Stimulated activated CD4-positive, alpha-beta T cell treated with anti-CD3 and anti-CD28 coated beads, TNF-alpha, amount 100 ng/mL, for 48 hours (primary cell): ENCODE measurements at places on chromosomes 5 and 9.

DNA sequence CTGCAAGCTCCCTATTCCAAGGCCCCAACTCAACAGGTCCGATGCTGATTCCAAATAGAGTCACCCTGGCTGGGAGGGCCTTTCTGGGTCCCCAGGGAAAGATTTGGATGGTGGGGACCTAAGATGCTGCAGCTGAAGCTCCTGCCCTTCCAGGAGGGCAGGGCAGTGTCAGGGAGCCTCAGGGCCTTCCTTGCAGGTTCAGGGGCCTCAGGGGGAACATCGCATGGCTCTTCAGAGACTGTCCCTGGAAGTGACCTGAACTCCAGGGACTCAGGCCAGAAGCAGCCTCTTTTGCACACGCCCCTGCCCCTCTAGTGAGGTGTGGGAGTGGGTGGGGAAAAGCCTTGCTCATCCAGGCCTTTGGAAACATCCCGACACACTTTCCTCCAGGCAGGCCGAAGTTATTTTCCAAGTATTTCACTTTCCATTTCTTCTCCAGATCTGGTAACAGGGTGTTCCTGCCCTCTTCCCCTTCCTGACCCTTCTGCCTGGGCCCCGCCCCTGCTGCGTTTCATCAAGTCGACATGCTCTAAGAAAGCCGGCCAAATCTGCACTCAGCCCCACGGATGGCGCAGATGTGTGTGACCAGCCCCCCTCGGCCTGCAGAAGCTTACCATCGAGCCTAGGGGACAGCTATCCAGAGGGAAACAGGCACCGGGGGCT lies 159.5 kb downstream of the FGF18 start:
- no peak for DNase-seq

DNA sequence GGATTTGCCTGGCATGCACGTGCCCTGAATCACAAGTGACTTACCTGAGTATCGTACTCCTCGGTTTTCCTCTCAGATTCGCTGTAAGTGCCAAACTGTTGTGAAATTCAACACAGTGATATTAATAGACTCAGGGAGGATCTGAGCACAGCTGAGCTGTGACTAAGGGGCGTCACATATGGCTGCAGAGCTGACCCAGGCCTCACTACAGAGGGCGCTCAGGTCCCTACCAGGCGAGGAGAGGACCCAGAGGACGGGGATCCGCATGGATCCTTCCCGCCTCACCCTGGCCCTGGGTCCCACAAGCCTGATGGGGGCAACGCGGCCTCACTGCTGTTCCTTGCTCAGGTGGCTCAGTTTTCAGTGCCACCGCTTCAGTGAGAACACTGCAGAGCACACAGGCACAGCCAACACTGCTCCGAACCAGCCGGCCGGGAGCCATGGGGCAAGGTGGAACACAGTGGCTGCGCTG lies 20.1 kb downstream of the CLPTM1L start:
- no peak for DNase-seq

DNA sequence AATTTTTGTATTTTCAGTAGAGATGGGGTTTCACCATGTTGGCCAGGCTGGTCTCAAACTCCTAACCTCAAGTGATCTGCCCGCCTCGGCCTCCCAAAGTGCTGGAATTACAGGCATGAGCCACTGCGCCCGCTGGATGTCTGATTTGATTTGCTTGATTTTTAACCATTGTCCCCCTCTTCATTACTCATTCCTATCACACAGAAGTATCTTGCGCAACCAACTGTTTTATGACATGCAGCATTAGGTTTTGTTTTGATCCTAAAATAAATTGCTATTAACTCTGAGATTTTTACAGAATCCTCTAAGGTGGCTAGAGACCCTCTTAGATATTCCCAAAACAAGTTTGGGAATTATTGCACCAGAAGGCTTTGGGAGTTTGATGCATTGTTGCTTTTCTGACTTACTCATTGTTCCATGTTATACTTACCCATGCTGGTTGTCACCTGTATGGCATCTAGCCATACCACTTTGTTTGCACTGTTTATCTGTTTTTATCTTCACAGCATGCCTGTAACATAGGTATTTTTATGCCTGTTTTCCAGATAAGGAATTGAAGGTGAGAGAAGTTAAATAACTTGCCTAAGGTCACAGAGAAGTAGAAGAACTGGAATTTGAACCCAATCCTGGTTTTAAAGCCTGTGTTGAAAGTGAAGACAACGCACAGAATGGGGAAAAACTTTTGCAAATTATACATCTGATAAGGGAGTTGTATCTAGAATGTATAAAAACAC lies 35.9 kb upstream of the PWWP2A start:
- no peak for DNase-seq

GRCh38 chr5:144040615-144041305 lies 129.7 kb downstream of the YIPF5 start:
- DNase-seq: no peak

- no peak for DNase-seq
Observed at GRCh38 chr9:77999231-77999631, 32.4 kb downstream of the GNAQ start.

- DNase-seq: no peak
Observed at GRCh38 chr9:116059466-116059865, 94.1 kb upstream of the PAPPA start.

DNA sequence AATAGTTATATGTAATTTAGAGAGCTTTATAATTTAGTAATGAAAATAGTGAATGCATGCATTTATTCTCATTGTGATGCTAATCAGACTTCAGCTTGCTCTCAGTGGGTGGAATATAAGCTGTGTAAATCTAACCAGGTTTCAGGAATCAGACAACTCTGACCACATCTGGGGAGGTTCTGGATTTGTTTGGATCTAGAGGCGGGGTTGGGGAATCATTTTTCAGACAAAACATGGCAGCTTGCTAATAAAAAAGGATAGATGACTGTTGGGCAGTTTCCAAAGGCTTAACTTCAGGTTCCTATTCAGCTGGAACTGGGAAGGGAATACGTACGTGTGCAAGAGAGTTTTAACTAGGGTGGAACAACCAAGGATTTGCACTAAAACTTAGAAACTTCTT lies 43.2 kb upstream of the MAMDC2 start:
- DNase-seq: no peak

GRCh38 chr9:136044207-136044970 lies 50.7 kb downstream of the NACC2 start:
- DNase-seq: no peak

DNA sequence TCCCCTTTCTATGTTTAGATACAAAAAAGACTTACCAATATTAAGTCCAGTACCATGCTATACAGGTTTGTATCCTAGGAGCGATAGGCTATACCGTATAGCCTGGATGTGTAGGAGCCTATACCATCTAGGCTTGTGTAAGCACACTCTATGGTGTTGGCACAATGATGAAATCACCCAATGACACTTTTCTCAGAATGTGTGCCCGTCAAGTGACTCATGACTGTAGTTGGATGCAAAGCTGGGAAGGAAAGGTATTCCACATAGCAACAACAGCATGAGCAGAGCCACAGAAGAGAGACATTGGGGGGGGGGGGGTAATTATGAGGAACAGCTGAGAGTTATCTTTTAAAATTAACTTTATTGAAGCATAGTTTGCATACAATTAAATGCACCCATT lies 63.2 kb downstream of the TTLL11 start:
- no peak for DNase-seq

GRCh38 chr5:127186657-127187056 lies 103.9 kb upstream of the MEGF10 start:
- DNase-seq: no peak

DNA sequence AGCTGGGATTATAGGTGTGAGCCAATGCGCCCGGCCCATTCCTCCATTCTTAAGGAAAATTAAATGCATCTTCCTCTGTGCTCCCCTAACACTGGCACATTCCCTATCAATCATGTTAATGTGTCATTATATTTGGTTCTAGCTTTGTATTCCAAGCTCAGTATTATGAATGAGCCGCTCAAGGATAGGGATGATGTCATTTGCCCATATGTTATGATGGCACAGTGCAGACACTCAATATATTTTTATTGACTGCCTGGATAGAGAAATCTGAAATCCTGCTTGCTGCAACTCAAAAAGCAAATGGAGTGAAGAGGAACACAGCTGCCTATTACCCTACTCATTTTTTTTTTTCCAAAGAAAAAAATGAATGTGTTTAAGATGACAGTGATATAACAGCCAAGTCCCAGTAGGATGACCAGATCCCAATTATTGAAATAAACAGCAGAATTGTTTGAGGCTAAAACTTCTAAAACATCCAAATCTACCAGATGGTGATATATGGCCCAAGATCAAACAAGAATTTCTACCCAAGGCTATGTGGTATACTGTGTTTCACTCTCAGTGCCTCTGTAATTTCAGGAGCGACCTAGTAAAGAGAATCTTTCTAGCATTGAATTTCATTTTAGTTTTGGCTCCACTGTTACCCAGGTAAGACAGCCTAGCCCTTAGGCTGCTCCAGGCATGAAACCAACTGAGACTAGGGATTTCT lies 16.3 kb downstream of the SUSD1 start:
- no peak for DNase-seq

- no peak for DNase-seq
Observed at GRCh38 chr5:56861893-56862485, 46.6 kb downstream of the MAP3K1 start.

DNA sequence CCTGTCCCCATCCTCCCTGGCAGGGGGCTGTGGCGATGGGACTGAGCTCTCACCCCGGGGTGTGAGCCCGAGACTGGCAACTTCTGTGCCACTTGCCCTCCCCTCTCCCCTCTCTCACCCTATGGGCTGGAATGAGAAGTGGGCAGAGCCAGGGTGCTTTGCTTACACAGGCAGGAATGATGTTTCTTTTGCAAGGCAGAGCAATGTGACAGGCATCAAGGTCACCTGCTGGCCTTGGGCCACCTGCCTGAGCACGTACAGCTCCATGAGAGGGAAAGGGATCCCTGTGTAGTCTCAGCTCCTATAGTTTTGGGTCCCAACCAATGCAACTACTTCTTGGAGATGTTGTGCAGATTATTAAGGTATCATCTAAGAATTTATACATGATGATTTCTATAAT lies 252.8 kb upstream of the DAP start:
- no peak for DNase-seq

GRCh38 chr5:35182910-35183535 lies 47.3 kb downstream of the PRLR start:
- peak; percentile 4 for DNase-seq

DNA sequence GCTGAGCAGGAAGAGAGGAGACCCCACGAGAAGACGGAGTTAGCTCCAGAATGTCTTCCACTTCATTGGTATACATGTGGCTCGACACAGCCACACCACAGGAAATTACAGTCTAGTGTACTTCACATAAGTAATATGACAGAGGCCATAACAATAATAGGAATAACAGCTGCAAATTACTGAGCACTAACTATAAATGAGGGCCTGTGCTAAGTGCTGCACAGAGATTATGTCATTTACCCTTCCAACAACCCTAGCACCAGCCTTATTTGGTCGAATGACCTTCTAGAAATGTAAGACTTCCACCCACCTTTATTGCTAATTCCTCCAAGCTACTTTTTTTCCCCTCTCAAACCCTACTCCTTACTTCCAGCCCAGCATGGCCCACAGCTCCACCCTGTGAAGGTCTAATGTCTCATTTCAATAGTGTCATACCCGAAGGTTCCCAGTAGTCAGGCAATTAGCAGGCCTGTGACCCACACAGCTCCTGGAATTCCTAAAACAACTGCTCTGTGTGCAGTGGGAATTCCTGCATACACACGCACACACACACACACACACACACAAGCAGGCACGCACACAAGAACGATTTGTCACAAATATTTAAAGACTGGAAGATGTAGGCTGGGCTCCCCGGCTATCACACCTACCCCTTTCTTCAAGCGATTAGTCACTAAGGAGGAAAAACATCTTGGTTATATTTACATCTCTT lies 134.5 kb downstream of the FRMD3 start:
- DNase-seq: no peak

DNA sequence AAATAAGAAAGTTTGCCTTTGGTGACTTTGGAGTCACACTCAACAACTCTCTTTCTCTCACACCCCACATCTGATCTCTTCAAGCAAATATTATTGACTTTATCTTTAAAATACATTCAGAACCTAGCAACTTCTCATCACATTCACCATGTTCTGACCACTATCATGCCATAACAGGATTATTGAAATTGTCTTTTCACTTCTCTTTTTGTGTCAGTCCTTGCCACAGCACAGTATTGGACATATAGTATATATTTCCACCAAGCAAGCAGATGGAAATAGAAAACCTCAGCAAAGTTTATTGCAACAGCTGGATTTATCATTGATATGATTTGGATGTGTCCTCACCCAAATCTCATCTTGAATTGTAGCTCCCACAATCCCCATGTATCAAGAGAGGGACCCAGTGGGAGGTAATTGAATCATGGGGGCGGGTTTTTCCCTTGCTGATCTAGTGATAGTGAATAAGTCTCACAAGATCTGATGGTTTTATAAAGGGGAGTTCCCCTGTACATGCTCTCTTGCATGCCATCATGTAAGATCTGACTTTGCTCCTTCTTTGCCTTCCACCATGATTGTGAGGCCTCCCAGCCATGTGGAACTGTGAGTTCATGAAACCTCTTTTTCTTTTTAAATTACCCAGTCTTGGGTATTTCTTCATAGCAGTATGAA lies 26.9 kb upstream of the ITGA1 start:
- peak; percentile 10 for DNase-seq

- DNase-seq: no peak
Observed at GRCh38 chr9:37918665-37919170, 14.8 kb upstream of the SLC25A51 start.

DNA sequence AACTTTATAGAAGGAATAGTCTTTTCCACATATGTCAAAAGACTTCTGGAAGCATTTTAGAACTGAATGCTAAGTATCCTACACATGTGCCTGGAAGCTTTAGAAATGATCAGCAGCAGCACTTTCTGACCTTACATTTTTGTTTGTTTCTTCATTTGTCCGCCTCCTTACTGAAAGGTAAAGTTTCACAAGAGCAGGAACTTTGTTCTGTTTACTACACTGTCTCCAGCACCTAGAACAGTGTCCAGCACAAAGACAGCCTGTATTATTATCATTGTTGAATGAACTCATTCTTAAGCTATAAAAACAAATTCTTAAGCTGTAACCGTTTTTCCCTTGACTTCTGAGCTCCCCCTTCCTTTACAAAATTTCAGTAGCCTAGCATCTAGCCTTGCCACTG lies 14.8 kb downstream of the PIP5K1B start:
- DNase-seq: no peak

GRCh38 chr9:124623966-124624734 lies 117.0 kb upstream of the NR5A1 start:
- no peak for DNase-seq

GRCh38 chr5:69531406-69531801 lies 28.6 kb upstream of the GTF2H2C start:
- no peak for DNase-seq

- no peak for DNase-seq
Observed at GRCh38 chr9:127707766-127708165, 978 bp downstream of the CFAP157 start.

- DNase-seq: no peak
Observed at GRCh38 chr9:91374939-91375338, 13.2 kb upstream of the AUH start.
